ENCODE measurements at places on chromosomes 1 and 21.

DNA sequence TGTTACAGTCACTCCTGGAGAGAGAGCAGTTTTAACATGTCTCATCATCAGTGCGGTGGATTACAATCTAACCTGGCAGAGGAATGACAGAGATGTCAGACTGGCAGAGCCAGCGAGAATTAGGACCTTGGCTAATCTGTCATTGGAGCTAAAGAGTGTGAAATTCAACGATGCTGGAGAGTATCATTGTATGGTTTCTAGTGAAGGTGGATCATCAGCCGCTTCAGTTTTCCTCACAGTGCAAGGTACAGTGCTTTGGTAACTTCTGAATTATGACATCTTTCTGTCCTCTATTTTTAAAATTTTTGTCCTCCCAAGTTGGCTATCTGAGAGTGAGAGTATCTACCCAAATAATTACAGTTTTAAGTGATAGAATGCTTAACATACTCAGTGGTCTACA is 199.4 kb downstream of the HMCN1 start:
- DNase-seq, result no peak

GRCh38 chr1:97837161-97837560 is 83.7 kb downstream of the DPYD start:
- no peak for DNase-seq

GRCh38 chr1:83508485-83509151 is 490.3 kb downstream of the TTLL7 start:
- DNase-seq, result no peak

GRCh38 chr1:182143154-182143657 is 81.7 kb upstream of the ZNF648 start:
- DNase-seq, result peak; percentile 97

DNA sequence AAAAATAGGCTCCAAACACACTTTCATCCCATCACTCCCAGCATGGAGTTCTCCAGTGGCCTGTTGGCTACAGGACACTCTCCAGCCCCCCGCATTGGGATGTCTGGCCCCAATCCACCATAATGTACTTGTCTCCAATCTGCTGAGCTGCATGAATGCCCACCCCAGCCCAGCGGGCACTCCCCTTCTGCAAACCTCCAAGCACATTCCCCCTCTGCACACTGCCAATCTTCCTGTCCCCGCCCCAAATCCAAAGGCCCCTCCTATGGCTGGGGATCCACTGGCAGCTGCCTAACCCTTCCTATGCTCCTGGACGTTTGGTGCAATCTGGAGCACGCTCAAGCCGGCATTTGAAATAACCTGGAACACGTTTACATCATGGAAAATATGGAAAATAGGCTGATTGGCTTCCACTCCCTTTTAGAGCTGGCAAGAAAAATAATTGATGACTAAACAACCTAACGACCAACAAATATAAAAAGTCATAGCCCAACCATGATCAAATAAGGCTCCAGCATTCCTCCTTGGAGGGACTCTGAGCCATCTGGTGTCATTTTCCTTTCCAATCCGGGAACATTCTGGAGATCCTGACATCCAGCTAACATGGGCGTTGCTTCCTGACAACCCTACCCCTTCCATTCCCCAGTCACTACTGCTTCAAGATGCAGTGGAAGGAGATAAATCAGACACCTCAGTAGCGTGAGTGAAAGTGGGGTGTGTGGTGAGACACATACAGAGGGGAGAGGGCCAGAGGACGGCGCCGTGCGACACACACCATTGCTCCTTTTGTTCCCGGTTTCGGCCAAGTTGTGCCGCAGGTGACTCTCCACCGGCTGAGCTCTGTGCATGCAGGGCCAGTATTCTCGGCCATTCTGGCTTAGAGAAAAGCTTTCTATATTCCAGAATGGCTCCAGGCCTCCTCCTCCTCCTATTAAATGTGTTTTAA is 41.6 kb downstream of the PDE9A start:
- no peak for DNase-seq

- no peak for DNase-seq
Measured at GRCh38 chr1:53725238-53725689, 13.7 kb downstream of the GLIS1 start.

DNA sequence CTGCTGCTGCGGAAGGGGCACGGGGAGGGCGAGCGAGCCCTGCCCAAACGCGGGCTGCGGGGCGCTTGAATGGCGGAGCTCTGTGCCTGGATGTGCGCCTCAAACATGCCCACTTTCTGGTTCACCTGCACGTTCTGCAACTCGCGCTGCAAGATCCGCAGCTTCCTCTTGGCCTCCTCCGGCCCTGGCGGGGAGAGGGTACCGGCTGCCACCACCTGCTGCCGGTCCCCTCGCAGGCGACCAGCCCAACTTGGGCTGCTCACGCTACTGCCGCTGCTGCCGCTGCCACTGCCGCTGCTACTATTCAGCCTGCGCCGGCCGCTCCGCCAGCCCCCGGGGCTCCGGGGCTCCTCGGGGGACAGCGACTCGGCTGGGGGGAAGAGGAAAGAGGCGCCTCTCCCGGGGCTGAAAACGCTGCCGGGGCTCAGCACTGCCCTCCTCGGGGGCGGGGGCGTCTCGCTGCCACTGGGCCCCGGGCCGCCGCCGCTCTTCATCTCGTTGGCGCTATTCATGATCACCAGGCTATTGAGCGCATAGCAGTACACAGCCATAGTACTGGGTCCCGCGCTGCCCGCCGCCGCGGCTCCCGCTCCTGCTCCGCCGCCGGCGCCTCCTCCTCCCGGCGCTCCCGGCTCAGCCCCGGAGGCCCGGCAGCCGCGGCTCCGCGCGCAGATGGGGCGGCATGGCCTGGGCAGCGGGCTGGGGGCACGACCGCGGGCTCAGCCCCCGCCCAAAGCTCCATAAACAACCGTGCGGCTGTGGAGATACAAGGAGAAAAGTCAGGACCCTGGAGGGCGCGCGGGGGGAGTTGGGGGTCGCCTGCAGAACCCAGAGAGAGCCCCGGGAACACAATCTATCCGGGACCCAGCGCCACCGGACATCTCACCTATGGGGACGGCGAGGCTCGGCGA is 1.9 kb downstream of the ITPKB start:
- DNase-seq, result no peak

DNA sequence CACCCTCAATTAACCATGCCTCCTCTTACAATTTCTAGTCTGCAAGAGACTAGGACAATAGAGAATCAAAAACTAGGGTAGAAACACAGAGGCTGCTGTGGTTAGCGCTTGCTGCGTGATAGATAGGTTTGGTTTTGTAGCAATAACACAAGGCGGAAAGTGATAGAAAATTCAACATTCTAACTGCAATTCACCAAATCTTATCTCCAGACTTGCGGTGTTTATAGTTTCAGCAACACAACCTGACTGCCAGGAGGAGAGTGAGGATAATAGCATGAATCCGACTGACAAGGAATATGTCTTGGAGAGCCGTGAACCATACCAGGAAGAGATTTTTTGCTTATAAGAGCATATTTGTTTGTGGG is 30.7 kb upstream of the IFNAR2 start:
- DNase-seq, result no peak

- peak; percentile 70 for DNase-seq
Measured at GRCh38 chr1:24351918-24352627, 32.9 kb downstream of the GRHL3 start.

GRCh38 chr1:61741711-61742619 is at the start of gene PATJ:
TSS of gene PATJ (plus strand) at chr1:61742480. CDS start at chr1:61762893, 20,413 bp downstream.
- peak; percentile 67 for DNase-seq

DNA sequence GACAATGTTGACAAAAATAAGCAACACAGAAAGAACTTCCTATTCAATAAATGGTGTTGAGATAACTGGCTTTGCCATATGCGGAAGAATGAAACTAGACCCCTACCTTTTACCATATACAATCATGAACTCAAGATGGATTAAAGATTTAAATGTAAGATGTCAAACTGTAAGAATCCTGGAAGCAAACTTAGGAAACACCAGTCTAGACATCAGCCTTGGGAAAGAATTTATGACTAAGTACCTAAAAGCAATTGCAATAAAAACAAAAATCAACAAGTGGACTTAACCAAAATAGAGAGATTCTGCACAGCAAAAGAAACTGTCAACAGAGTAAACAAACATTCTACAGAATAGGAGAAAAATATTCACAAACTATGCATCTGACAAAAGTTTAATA is 16.1 kb upstream of the CLDN8 start:
- no peak for DNase-seq

- no peak for DNase-seq
Measured at GRCh38 chr1:240349695-240350094, 258.0 kb downstream of the FMN2 start.

DNA sequence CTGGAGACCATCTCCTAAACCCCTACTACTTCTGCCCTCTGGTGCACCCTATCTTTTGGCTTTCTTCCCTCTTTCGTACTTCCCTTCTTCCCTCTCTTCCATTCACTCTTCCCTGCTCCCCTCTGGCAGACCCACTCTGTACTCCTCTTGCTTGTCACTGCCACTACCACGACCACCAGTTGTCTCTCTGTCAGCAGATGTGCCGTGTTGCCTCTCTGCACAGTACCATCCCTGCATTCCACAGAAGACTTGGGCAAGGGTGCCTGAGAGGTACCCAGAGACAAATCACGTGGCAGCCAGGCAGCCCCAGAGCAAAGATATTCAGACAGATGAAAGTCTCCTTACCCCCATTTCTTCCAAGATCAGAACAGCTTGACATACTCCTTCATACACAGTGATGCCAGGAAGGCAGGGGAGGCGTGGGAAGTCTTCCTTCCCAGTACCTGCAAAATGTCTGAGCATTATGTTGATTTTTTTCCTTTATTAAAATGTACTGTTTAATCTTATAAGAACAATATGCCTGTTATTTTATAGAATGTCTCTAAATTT is 15.0 kb downstream of the CAMSAP2 start:
- no peak for DNase-seq

- DNase-seq, result no peak
Measured at GRCh38 chr1:225561675-225562074, 91.2 kb downstream of the ENAH start.

GRCh38 chr1:214824763-214825162 is 221.8 kb downstream of the CENPF start:
- no peak for DNase-seq

DNA sequence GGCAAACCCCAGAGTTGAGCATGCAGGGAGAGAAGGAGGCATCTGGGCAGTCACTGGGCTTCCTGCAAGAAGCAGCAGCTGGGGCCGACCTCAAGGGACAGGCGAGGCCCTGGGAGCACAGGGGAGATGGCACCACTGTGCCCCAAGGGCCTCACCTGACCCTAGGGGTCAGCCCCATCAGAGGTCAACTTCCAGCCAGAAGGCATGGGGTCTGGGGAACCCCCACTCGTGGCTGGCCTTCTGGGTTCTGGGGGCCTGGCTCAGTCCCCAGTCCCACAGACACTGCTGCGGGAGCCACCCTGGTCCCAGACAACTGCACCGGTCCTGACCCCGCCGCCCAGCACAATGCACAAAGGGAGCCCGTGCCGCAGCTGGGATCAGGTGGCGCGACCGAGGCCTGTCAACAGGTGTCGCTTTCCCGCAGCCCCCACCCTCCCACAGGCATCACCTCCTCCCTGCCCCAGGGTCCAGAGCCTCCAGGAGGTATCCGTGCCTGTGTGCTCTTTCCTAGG is 6.2 kb downstream of the WNT9A start:
- no peak for DNase-seq

DNA sequence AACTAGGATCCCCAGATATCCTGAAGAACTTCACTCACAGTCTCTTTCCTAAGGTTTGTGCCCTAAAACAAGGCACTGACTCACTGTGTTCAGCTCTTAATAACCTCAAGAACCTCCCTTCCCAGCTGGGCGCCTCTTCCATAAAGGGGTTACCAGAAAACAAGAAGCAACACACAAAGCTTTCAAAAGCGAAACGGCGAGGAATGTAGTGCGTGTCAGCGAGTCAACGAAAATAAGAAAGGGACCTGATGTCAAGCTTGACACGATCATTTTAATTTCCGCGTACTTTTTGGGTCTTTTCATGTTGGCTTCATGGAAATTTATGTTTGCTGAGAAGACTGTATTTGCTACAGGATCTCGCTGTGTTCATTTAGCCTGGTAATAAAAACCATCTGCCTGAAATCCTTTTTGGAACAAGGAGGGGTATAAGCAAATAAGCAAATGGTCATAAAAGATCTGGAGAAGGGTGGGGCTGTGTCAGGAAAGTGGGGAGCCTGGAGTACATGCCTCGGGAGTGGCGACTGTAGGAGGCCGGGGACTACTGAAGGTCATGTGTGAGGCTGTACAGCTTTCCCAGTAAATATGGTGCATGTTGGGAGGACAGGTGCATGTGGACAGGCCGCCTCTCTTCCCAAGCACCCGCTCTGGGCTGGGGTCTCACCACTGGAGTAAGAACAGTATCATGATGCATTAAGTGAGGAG is 11.4 kb upstream of the CLDN14 start:
- DNase-seq, result no peak

DNA sequence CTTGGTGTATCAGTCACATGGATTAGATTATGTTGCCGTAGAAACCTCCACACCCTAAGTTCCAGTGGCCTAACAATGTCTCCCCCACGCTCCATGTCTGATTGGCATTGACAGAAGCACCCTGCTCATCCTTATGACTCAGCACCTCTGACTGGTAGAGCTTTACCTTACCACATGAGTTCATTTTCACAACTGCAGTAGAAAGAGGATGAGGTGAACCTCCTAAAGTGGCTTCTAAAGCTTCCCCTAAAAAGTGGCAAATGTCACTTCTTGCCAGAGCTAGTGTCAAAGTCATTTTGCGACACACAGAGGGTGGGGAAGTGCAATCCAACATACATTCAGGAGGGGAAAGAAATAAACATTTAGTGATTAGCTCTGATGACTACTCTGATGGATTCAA is 30.6 kb upstream of the LYPD8 start:
- DNase-seq, result no peak

DNA sequence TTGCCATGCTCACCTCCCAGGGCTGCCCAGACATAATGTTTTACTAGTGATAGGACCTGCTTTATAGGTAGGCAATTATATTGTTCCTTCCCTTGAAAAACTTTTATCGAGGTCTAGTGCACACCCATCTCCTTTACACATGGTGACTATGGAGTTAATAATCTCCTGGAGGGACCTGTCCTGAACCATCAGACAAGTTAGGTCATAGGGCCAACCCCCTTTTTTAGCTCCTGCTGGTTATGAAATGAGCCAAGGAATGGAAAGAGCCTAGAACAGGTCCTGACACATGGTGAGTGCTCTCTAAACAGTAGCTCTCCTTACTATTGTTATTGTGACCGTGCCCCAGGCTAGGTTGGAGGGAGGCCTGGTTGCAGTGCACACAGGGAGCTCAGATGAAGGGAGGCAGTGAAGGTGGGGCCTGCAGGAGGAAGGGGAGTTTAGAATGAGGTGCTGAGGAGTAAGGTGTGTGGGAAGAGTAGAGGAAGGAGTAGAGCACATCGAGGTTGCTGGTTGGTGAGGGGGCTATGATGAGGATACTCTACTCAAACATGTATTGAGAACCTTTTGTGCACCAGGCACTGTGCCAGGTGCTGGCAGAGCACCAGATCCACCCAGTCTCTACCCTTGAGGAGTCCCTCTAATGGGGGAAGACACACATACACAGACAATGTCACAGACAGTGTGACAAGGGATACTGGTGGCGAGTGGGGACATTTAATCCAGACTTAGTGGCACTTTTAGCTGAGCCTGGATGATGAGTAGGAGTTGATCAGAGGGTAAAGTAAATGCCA is 14.1 kb upstream of the LMNA start:
- no peak for DNase-seq

GRCh38 chr1:208167261-208167869 is 76.8 kb downstream of the PLXNA2 start:
- no peak for DNase-seq

GRCh38 chr1:111861523-111861922 is 105.8 kb downstream of the DDX20 start:
- DNase-seq, result no peak

- DNase-seq, result no peak
Measured at GRCh38 chr1:240562111-240562590, 49.8 kb downstream of the GREM2 start.

Data from stimulated activated CD8-positive, alpha-beta memory T cell treated with anti-CD3 and anti-CD28 coated beads, Interleukin-4, amount 100 ng/mL, for 48 hours (primary cell).